ENCODE measurements at places on chromosomes 16 and 17. TPM values are rescaled to one million over a fixed set of nuclear protein-coding genes. Genes with fewer than 3 reads are reported as not detected.

DNA sequence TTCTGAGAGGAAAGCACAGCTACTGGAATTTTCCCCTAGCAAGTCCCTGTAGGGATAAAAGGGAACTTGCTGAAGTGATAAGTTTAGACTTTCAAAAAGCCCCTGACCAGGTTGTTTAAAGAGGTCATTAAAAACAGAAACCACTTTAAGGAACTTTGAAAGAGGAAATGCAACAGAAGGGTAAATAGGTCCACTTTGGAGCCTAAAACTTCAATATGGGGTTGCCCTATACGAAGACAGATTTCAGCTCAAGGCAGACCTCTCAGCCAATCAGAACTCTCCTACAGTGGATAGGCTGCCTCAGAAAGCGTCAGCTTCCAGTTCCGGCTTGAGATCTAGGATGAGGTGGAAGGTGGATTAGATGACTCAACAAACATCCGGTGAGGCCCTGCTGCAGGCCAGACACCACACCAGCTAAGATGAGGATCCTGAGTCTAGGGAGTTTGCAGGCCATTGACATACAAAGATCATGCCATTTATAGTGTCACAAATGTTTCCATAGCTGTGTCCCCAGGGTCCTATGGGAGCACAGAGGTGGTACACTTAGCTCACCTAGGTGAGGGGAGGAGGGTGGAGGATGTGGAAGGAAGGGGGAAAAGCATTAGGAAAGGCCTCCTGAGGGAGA, 7.9 kb upstream of the MFSD6L start:
- DNase-seq, result no peak

DNA sequence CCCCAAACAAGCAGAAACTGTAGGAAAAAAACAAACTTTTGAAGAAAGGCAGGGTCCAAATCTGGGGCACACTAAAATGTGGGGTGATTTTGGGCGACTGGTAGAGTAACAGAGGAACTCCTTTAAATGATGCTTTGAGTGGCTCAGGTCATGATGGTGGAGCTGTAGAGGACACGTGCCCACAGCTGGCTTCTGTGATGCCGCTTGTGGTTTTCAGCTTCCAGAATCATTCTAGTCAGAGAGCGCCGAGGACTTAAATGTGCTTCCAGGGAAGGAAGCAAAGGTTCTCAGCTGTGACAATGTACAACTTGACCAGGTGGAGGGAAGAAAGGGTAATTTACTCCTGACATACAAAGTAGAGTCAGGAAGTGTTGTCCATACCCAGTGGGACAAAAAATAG, 162.4 kb downstream of the LGALS9B start:
- DNase-seq, result no peak

HSD11B2 gene
- total RNA-seq, result 0.51 TPM

RASL10B gene
- 3.8 TPM for total RNA-seq

DNA sequence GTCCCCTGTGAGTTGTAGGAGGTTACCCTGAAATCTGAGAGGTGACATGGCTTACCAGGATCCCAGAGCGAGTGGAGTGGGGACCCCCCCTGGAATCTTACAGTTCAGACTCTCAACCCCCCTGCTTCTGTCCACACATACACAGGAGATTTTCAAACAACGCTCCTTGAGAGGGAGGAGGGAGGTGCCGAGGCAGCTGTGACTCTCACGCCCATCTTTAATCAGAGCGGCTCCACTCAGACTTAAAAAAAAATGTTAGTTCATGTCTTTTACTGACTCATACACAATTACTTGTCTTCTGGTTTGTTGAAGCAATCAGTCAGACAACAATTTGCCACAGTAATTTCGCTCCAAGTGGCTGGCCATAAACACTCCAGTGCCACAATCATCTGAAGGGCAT, 15.4 kb upstream of the TMEM220 start:
- DNase-seq, result no peak

DNA sequence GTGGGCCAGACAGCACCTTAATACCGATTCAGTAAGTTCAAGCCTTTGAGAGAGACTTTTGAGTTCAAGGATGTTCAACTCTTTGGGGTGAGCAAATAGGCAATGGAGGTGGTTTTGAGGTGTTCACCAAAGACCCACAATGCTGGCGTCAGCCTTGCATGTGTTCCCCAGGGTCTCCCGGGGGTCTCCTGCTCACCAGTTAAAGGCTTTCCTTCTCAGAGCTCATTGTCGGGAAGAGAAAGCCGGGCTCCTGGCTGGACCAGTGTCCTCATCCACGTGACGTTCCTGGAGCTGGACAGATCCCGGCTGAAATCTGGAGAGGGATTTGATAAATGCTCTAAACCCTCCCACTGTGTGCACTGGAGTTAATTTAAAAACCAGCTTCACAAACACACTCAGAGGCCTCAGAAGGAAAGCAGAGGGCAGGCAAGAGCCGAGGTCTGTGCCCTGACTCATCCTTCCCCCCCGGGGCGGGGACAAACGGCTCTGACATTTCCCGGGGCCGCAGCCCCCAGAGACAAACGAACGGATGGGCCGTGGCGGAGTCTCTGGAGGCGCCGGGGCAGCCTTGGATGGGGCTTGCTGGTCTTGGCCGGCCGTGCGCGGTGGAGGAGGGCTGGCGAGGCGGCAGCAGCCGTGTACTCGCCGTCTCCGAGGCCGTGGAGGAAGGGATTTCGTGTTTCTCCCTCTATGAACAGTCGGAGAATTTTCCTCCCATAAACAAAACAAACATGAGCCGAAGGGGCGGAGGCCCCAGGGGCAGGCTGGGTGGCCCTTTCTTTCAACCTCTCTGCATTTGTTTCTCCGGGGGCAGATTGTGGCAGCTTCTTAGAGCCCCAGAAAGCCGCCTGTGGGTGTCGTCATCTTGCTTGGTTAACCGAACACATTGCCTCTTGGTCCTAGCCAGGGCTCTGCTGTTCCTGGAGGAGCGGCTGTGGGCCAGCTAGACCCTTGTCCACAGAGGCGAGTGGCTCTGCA, 94.2 kb downstream of the NTN1 start:
- DNase-seq, result no peak

SULT1A3 gene
- total RNA-seq, result 9.4 TPM
